HTR-8/SVneo (cell line): ENCODE measurements at places on chromosomes 7 and 10.

GRCh38 chr7:137005873-137006272, 137.4 kb downstream of the CHRM2 start:
- DNase-seq = no peak

- no peak for DNase-seq
Observed at GRCh38 chr10:43360086-43360485, 11.3 kb upstream of the FXYD4 start.

DNA sequence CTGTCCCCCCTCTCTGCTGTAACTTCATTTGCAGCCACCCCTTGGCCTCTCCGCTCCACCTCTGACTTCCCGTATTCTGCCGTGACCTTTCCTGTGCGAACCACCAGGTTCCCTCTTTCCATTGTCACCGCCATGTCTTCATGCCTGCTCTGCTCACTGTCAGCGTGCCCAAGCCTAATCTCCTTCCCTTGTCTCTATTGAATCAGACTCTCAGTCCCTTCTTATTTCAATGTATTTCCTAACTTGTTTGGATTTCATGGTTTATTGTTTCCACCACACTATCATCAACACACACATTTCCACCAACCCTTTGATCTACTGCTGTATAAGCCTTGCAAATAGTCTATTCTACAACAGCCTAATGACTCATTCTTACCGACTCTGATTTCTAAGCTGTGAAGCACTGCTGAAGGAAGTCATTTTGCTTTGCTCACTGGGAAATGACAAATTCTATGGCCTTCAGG, 30.0 kb upstream of the INHBA start:
- DNase-seq = no peak

DNA sequence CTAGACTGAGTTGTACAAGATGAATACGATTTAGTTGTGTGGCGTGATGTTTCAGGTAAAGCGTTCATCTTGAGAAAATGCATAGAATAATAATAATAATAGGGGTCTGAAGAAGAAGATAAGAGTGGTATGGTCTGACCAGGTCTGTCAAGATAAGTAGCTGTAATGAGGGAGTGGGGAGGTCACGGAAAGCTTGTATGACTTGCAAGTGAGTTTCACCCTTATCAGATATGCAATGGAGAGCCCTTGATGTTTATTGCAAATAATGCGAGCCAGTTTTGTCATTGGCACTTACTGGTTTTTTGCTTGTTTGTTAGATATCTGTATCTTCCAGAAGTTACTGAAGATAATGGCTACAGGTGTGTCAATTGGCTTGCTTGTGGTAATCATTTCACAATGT, 611.5 kb downstream of the CNTNAP2 start:
- no peak for DNase-seq

- no peak for DNase-seq
Observed at GRCh38 chr7:66564045-66564444, 64.6 kb upstream of the KCTD7 start.

GRCh38 chr10:103490986-103491314, 2.6 kb upstream of the NEURL1 start:
- no peak for DNase-seq

DNA sequence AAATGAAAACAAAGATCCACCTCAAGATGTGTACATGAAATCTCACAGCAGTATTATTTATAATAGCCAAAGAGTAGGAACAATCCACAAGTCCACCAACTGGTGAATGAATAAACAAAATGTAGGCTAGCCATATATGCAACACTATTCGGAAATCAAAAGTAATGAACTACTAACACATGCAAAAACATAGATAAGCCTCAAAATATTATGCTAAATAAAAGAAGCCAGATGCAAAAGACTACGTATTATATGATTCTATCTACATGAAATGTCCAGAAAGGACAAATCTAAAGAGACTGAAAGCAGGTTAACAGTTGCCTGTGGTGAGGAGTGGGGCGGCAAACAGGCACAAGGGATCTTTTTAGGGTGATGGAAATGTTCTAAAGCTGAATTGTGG, 48.7 kb upstream of the ANAPC16 start:
- no peak for DNase-seq

GRCh38 chr10:76453332-76453731, 1021.9 kb downstream of the LRMDA start:
- no peak for DNase-seq

DNA sequence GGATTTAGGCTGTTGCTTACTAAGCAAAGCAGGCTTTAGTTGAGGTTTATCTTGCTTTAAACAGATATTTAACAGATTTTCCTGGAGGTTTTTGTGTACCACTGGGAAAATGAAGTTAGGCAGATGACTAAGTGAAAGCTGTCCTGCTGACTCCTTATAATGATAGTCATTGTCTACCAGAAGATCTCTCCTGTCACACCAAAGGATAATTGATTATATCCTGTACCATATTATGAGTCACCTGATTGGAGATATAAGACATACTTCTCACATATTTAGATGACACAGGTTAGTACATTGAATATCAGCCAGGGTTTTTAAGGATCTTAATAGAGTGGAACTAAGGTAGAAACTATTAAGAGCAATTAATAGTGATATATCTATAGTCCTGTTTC, 68.4 kb downstream of the PTEN start:
- peak; percentile 25 for DNase-seq

DNA sequence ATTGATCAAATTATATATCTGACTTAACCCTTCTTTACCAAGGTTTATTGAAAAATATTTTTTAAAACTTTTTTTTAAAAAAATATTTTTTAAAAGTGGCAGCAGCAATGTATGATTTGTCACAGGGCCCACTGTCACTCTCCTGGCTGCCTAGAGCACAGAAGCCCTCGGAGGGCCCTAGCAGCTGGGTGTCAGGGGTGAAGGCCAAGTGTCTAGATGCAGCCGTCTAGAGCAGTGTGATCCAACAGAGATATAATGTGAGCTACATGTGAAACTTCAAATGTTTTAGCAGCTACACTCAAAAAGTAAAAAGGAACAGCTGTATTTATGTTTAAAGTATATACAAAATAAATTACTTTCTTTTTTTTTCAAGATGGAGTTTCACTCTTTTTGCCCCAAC, 112.7 kb downstream of the ARHGAP22 start:
- no peak for DNase-seq

GRCh38 chr7:116530107-116530820, 5.4 kb downstream of the CAV1 start:
- DNase-seq = no peak

DNA sequence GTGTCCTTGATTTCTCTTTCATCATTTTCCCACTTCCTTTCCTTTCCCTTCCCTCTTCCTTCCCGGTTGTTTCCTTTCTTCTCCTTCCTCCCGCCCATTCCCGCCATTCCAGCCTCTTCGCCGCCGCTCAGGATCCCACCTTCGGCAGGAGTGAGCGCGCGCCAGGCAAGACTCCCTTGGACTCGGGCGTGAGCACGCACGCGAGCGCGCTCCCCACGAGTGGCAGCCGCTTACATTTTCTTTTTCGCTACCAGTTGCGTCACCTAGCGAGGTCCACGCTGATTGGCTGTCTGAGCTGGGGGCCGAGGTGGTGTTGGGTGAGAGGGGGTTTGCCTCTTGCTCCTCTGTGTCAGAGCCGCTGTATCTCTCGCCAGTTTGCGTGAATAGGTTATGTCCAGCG, 11.8 kb downstream of the ZAN start:
- DNase-seq = peak; percentile 37
